ENCODE measurements at places on chromosomes 12 and 14.

- no peaks in the 10 kb centered on the region for H3K36me3 ChIP-seq
- H3K27me3 ChIP-seq, result no peaks in the 10 kb centered on the region
- no peak overlapping the region for H3K4me3 ChIP-seq
Observed at GRCh38 chr12:104805186-104805585, 152.9 kb downstream of the SLC41A2 start.

- no peak for DNase-seq
- H3K27ac ChIP-seq, result no peak overlapping the region
- peak overlapping the region; percentile 59 for H3K4me3 ChIP-seq
- peaks cover 16% of the 10 kb centered on the region for H3K36me3 ChIP-seq
Observed at GRCh38 chr12:6090803-6091202, 33.7 kb downstream of the VWF start.

GRCh38 chr12:122208073-122208820, 4.7 kb downstream of the B3GNT4 start:
- peaks cover 24% of the 10 kb centered on the region for H3K36me3 ChIP-seq
- DNase-seq, result no peak
- peaks cover 22% of the 10 kb centered on the region for H3K27me3 ChIP-seq
- H3K4me3 ChIP-seq, result peak overlapping the region; percentile 51
- no peaks in the 10 kb centered on the region for H3K4me1 ChIP-seq

- peak overlapping the region; percentile 60 for H3K4me3 ChIP-seq
- DNase-seq, result no peak
- H3K4me1 ChIP-seq, result peaks cover 20% of the 10 kb centered on the region
- H3K36me3 ChIP-seq, result no peaks in the 10 kb centered on the region
Observed at GRCh38 chr12:46263140-46264016, 5.5 kb downstream of the SLC38A1 start.

DNA sequence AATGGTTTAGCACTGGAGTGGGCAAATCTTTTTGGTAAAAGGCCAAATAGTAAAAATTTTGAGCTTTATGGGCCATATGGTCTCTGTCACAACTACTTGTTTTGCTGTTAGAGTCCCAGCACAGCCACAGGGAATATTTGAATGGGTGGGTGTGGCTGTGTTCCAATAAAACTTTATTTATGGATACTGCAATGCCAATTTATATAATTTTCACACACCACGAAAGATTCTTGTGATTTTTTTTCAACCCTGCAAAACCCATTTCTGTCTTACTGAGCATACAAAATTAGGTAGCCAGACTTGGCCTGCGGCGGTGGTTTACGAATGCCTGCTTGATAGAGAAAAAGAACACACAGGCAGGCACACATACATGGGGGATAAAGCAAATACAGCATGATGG, 28.3 kb downstream of the TMEM120B start:
- H3K27ac ChIP-seq, result no peak overlapping the region
- H3K4me3 ChIP-seq, result no peak overlapping the region
- H3K27me3 ChIP-seq, result peaks cover 2% of the 10 kb centered on the region
- peaks cover 2% of the 10 kb centered on the region for H3K4me1 ChIP-seq
- no peak for DNase-seq
- H3K36me3 ChIP-seq, result peaks cover 3% of the 10 kb centered on the region

DNA sequence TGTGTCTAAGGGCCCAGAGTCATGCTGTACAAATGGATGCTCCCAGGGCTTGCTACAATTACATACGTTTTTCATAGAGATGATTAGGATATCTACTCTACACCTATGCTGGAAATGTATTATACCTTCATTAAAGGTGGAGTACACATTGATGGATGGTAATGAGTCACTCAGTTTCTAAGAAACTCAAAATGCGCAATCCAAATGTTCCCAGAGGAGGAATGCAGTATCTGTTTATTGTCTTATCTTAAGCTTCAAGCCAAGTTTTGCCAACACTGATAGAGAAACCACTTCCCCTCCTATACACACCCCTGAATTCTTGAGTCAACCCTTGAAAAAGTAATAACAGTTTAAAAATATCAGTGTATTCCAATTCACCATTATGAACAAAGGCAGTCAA, 266.6 kb upstream of the FAR2 start:
- H3K27me3 ChIP-seq, result no peaks in the 10 kb centered on the region
- no peaks in the 10 kb centered on the region for H3K36me3 ChIP-seq
- DNase-seq, result no peak

DNA sequence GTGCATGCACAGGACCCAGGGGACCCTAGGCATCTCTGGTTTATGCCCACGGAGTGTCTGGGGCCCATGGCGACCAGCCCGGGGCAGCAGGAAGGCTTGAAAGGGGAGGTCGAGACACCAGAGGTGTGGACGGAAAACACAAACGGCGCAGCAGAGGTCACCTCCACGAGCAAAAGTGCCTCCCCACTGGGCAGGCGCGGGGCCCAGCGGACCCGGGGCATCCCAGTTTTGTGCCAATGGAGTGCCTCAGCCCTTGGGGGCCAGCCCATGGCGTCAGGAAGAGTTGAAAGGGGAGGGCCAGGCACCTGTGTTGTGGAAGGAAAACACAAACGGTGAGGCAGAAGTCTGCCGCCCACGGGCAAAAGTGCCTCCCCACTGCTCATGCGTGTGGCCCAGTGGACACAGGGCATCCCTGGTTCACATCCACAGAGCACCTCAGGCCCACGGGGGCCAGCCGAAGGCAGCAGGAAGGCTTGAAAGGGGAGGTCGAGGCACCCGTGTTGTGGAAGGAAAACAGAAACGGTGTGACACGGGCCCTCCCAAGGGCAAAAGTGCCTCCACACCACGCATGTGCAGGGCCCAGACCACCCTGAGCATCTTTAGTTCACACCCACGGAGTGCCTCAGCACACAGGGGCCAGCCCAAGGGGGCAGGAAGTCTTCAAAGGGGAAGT, 378.8 kb downstream of the ALG10 start:
- H3K27ac ChIP-seq, result no peak overlapping the region
- no peaks in the 10 kb centered on the region for H3K36me3 ChIP-seq
- no peak overlapping the region for H3K4me3 ChIP-seq
- DNase-seq, result peak; percentile 1

DNA sequence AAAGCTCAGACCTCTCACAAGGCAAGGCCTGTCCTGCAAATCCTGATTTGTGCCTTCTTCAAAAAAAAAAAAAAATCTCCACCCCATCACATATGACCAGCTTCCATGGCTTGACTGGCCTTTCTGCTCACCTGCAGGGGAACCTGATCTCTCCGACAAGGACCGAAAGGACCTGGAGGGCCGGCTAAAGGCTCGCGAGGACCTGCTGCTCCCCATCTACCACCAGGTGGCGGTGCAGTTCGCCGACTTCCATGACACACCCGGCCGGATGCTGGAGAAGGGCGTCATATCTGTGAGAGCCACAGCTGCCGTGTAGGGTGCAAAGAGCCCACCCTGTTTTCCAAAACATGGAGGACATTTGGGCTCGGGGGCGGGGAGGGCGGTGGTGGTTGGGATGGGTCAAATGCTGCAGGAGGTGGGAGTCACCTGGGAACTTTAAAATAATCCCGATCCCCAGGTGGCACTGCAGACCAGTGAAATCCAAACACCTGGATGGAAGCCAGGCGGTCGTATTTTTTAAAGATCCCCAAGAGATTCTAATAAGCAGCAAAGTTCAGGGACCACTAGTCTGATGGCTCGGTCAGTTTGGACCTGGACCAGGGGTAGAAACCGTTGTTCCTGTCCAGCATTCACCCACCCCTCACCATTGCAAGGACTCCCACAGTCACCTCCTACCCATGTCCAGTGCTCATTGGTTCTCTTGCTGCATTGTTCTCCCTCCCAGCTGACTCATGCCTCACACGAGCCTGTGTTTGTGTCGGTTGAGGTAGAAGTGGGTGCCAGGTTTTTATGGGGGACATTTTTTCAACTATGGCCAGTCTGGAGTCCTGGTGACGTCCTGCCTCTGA, 44.8 kb downstream of the FOXN4 start:
- H3K4me1 ChIP-seq, result peaks cover 2% of the 10 kb centered on the region

GRCh38 chr12:92216092-92216491, 70.4 kb upstream of the BTG1 start:
- no peaks in the 10 kb centered on the region for H3K27me3 ChIP-seq
- peaks cover 5% of the 10 kb centered on the region for H3K4me1 ChIP-seq
- DNase-seq, result no peak

- peaks cover 7% of the 10 kb centered on the region for H3K36me3 ChIP-seq
- no peaks in the 10 kb centered on the region for H3K4me1 ChIP-seq
- H3K27me3 ChIP-seq, result no peaks in the 10 kb centered on the region
- H3K4me3 ChIP-seq, result no peak overlapping the region
Observed at GRCh38 chr14:41096131-41096530, 510.5 kb upstream of the LRFN5 start.

DNA sequence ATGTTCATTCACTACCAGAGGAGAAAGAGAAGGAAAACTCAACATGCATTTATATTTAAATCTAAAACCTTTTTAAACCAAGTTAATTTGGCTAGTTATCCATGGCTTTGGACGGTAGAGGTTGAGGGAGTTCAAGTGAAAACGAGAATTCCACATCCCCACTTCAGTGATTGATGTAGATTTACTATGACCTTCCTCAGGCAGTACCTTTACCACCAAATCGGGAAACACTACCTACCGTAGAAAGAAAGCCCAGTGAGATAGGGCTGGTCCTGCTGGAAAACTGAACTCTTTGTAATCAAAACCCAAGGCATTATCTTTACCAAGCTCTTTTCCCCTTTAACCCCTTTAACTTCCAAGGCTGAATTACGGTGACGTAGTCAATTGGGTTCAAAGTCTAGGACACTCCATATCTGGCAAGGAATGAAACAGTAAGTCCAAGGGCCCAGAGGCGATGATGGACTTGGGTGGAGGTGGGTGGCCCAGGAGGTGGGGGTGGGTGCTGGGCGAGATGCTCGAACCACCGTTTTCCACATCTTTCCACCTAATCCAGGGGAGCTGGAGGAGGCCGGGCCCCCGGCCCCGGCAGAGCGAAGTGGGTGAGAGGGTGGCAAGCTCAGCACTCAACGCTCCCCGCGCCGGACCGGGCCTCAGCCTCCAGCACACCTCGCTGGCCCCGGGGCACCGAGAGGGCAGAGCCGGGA, 618 bp downstream of the SEC23A start:
- H3K4me3 ChIP-seq, result peak overlapping the region; percentile 95
- peaks cover 25% of the 10 kb centered on the region for H3K4me1 ChIP-seq
- H3K27me3 ChIP-seq, result peaks cover 11% of the 10 kb centered on the region
- no peak for DNase-seq
- no peaks in the 10 kb centered on the region for H3K36me3 ChIP-seq

Data from endothelial cell (in vitro differentiated cells).